Hematopoietic multipotent progenitor cell treated with erythropoietin and hydrocortisone succinate and interleukin-3 and kit ligand, for 17 days (in vitro differentiated cells): ENCODE measurements at places on chromosomes 7 and 10.

DNA sequence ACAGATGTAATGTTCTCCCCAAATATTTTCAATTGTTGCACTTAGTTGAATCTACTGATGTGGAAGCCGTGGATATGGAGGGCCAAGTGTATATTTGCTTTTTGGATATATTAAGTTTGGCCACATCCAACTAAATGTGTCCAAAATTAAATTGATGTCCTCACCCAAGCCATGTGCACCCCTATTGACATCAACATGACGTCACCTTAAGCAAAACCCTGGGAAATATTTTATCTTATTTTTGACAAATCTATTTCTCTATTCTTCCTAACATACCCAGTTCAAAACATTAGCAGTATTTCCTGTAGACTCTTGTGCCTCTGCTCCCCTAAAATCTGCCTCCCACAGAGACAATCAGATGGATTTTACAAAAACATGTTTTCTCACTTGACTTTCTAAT is 652.5 kb downstream of the PCDH15 start:
- DNase-seq: no peak

GRCh38 chr10:14282276-14282675 is 48.4 kb downstream of the FRMD4A start:
- no peak for DNase-seq

DNA sequence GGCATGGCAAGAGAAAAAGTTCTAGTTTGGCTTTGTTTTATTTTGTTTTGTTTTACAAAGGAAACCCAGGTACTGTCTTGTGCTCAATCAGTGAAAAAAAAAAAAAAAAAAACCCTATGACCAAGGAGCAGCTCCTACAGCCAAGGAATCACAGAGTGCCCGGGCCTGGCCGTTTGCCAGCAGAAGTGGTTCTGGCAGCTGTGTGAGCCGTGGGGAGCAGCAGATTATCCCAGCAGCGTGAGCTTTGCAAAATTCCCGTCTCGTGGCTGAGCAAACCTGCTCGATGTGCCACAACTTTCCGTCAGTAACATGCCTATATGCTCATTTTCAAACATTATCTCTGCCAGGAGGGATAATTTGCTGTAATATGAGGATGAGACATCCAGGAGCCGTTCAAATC is 293.7 kb downstream of the POU6F2 start:
- no peak for DNase-seq

DNA sequence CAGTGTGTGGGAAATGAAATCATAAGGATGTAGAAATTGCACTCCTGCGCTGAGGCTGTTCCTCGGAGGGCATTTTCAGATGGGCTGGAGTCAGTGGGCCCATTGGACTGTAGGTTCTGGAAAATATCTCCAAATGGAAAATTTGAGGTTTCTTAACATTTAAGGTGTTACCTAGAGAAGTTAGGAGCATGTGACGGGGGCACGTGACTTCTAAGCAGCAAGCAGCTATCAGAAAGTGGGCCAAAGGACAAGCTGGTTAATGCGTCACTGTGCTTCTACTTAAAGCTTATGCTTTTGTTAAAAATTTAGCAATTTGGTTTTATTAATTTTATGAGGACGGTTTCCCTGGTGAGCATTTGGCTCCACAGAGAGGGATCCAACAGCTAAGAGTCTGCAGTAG is 298.7 kb downstream of the DPP6 start:
- DNase-seq: no peak

- DNase-seq: no peak
Observed at GRCh38 chr7:23249486-23249885, 2.9 kb downstream of the GPNMB start.

DNA sequence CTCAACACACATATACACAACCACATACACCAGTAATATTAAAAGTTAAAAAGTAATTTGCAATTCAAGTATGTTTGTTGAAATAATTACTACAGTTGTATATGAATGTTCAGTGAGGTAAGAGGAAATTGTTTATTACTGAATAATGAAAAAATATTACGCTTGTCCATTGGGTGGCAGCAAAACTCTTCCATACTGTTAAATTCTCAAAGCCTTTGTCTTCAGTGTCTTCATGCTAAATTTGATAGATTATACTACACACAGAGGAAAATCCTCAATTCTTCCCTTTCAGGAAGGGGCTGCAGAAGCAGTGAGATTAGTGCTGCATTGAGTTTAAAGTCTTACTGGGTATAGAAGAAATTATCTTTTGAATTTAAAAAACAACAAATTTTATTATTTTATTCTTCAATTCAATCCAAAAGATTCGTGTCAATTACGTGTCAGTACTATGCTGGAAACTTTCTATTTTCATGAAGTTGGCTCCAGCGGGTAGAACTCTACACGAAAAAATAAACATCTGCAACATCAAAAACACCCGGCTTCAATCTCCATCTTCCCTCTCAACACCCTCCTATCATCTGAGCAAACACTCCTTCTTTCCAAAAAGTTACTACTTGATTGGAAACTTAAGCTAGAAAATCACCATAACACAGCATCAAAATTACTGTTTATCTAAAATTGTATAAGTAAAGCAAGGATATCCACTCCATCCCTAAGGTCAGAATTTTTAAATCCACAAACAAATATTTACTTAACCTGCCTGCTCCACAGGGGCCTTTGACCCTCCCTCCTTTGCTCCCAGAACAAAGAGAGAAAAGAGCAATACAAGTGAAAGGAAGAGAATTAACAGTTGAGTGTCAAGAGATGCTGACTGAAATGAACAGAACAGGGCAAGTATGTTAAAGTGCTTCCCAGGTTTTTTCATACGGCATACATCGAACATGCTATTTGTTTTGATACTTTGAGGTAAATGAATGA is 37.0 kb upstream of the TES start:
- DNase-seq: peak; percentile 12

DNA sequence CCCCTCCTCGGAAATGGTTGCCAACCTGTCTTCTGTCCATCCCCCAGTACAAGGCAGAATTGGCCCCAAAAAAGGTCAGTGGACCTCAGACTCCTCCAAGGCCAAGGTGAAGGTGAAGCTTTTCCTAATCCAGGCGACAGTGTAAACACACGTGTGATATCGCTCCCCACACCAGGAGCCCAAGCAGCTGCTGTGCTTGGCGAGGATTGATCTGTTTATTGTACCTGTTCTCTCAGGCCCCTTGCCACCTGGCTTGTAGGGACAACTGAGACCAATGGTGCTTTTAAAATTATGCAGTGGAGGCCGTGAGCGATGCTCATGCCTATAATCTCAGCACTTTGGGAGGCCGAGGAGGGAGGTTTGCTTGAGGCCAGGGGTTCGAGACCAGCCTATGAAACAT is 66.1 kb upstream of the GTF2IRD1 start:
- DNase-seq: no peak

DNA sequence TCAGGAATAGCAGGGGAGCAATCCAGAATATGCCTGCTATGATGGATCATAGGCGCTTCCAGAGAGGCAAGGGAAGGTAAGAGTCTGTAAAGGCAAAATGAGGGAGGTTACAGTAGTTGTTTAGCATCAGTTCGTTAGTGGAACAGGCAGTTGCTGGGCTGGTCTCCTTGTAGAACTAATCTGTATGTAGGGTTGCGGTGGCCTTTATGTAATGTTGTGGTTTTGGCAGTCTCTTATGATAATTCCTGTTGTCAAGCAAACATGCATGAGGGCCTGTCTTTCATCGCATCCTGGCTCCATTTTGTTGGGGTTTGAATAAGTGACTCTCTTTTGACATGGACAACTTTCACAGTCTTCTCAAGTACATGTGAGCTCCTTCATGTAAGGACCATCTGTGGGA is 427.8 kb upstream of the LRGUK start:
- DNase-seq: no peak

DNA sequence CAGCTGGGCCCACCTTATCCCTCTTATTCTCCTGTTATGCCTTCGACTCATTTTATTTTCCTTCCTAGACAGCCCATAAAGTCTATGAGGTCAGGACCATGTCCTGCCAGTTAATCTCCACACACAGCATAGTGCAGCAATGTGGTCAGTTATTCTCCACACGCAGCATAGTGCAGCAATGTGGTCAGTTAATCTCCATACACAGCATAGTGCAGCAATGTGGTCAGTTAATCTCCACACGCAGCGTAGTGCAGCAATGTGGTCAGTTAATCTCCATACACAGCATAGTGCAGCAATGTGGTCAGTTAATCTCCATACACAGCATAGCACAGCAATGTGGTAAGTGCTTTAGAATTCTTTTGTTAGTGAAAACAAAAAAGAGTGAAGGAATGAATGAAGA is 77.8 kb downstream of the TEX36 start:
- no peak for DNase-seq

GRCh38 chr10:76333326-76333725 is 901.9 kb downstream of the LRMDA start:
- DNase-seq: no peak

DNA sequence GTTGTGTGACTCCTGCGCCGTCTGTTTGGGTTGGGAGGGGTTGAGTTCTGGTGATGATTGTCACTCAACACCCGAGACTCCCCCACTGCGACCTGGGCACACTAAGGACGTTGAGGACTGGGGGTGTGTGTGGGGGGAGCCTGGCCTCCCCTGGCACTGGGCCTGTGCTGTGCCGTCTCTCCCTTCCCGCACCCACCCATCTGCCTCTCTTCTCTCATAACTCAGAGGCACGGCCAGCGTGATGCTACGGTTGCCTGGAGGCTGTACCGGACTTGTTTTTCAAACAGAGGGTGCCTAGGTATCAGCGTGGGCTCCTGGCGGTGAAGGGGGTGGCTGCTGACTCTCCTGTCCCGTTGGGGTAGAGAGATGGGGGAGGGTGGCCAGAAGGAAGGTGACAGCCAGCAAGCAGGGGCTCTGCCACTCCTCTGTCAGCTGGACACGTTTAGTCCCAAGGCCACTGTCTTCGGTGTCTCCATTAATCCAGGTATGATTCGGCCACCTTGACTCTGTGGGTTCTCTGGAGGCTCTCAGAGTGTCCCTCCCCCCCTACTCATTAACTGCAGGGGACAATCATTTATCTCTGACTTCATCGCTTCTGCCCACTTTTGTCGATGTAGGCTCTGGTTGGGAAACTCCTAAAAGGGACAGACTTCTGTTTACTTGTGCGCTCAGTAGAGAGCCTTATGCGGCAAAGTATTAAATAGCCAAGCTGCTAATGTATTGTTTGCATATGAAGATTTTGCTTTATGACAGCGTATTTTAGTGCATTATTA is 56.5 kb upstream of the PFKFB3 start:
- no peak for DNase-seq

DNA sequence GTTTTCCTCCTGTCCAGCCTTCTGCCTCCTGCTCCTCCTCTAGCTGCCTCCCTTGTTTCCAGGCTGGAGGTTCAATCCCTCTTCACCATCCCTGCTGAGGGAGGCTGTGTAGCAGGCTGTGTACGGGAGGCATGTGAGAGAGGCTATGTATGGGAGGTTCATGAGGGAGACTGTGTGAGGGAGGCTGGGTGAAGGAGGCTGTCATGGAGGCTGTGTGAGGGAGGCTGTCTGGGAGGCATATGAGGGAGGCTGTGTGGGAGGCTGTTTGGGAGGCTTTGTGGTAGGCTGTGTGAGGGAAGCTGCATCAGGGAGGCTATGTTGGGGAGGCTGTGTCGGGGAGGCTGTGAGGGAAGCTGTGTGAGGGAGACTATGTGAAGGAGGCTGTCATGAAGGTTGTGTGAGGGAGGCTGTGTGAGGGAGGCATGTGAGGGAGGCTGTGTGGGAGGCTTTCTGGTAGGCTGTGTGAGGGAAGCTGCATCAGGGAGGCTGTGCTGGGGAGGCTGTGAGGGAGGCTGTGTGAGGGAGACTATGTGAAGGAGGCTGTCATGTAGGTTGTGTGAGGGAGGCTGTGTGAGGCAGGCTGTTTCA is 123.7 kb upstream of the RNF32 start:
- DNase-seq: no peak

GRCh38 chr10:129095680-129096064 is 371.4 kb upstream of the MGMT start:
- DNase-seq: no peak

GRCh38 chr10:67259319-67259929 is 333.6 kb downstream of the LRRTM3 start:
- DNase-seq: no peak

- no peak for DNase-seq
Observed at GRCh38 chr10:35349389-35349915, 13.1 kb downstream of the CCNY start.

DNA sequence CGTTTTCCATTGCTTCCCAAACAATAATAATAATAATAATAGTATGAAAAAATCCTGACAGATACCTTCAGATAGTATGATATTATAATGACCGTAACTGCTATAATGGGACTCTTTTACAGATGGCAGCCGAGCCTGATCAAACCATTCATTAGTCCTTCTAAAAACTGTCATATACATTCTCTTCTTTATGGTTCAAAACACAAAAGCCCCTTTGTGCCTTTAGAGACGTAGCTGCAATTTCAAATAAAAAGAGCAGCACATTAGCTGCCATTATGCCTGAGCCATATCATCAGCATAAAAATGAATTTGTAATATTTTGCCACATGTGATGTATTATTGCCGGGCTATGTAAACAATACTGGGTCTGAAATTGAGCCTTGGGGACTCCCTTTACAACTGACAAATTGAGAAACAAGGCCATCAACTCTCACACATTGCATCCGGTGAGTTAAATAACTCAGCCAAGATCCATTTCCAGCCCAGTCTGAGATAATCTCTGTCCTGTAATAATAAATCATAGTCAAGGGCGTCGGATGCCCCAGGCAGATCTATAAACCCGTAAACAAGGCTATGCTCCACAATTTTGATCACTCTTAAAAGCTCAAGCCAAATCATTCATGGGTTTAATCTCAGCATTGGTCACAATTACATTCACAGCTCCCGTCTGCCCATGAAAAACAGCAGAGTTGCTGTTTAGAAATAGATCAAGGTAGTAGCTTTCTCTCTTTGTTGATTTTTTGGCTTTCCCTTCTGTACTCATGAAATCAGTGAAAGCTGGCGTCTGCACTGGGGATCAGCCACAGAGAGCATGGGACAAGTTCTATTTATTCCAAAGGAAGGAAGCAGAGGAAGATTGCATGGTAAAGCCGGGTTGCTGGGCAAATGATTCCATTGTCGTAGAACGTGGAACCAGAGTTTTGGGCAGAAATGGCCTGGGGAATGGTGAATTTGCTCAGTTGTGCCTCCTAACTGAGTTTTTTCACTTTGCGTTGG is 150.1 kb upstream of the BMPER start:
- DNase-seq: no peak

DNA sequence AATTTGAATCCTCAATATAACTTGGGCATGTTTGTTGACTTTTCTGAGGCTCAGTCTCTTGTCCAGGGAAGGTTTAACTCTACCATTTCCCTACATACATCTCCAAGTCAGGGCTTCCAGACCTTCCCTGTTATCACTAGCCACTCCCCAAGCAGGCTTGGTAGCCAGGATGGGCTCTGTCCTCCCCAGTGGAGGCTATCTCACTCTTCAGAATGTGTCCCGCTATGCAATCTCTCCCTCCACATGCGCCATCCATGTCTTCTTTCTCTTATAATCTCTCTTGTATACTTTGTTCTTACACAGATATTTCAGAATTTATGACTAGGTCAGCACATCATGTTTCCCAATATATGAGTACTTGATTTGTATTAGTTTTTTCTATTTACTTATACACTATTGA is 310.4 kb downstream of the HGF start:
- DNase-seq: no peak

DNA sequence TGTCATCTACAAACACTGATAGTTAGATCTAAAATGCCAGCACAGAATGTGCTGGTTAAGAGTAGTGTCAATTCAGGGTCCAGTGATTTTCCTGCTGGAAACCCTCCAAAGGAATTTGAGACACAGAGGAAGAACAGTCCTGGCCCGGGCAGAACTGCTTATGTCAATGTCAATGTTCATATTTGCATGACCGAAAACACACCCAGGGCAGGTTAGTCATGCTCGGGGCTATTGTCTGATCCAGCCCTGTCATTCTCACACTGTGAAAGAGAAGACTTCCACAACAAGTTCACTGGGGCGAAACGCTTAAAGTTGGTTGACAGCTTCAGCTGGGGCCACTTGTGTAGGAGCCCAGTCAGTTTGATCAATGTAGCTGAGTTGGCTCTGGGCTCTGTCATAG is 139.3 kb downstream of the C1GALT1 start:
- no peak for DNase-seq
